ENCODE measurements at places on chromosomes 7 and 10.

GRCh38 chr7:90595801-90596670, at the start of gene CDK14:
Gene CDK14, plus strand, starts transcription at chr7:90596321. Its CDS starts 307 bp downstream, at chr7:90596628.
- DNase-seq, result no peak

GRCh38 chr7:101108961-101109360, 17.9 kb upstream of the SERPINE1 start:
- no peak for DNase-seq

GRCh38 chr10:116316503-116316902, 7.7 kb upstream of the CCDC172 start:
- DNase-seq, result peak; percentile 76

DNA sequence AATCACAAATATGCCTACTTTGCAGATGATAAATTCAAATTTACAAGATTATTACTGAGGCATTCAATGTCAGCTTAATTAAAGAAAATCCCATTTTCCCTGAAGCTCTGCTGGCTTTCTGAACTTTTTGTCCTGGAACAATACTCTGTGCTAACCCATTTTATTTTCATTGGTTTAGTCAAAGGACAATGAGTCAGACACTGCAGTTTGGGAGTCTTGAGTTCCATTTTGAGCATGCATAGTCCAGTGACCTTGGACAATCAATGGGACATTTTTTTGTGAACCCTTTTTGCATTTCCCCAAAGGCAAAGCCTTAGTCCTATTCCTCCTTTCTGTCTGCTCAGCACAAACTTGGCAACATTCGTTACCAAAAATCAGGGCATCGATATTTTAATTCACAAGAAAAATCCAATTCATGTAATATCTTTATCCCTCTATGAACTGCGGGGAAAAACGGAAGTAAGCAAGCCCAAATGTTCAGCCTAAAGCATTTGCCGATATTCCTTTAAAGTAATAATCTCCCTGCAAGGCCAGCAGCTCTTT, 339.8 kb downstream of the RNLS start:
- no peak for DNase-seq

- no peak for DNase-seq
Measured at GRCh38 chr10:6204063-6204340, 1.3 kb downstream of the PFKFB3 start.

DNA sequence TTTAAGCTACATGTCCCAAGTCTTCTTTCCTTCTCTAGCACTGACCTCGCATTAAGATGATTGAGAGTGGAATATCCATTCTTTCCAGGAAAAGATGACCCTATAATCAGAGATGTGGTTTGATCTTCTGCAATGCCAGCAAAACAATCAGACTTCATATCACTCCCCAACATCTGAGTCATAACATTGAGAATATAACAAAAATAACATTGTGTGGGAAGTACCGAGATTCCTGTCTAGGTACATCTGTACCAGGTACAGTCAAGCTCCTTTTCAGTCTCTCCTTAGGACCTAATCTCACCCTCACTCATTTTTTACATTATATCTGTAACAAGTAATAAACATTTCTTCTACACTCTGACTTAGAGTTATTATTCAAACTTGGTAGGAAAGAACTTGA, 201.6 kb downstream of the LRRTM3 start:
- no peak for DNase-seq

DNA sequence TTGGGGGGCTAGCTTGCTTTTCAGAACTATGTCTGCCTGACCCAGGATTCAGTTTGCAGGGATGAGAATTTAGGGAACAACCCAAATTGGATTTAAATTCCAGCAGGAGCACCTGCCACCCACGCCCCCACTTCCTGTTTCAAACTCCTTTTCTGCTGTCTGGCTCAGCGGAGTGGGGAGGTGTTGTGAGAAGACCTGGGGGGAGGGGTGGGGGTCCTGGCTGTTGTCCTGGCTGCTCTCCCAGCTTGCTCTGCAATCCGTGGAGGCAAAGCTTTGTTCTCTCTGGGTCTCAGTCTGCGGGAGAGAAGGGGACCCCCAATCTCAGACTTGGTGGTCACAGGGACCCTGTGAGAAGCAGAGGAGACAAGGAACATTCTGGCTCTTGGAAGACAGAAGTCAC, 799 bp downstream of the KCNK18 start:
- no peak for DNase-seq

GRCh38 chr7:137992104-137992549, 9.8 kb downstream of the CREB3L2 start:
- DNase-seq, result no peak

DNA sequence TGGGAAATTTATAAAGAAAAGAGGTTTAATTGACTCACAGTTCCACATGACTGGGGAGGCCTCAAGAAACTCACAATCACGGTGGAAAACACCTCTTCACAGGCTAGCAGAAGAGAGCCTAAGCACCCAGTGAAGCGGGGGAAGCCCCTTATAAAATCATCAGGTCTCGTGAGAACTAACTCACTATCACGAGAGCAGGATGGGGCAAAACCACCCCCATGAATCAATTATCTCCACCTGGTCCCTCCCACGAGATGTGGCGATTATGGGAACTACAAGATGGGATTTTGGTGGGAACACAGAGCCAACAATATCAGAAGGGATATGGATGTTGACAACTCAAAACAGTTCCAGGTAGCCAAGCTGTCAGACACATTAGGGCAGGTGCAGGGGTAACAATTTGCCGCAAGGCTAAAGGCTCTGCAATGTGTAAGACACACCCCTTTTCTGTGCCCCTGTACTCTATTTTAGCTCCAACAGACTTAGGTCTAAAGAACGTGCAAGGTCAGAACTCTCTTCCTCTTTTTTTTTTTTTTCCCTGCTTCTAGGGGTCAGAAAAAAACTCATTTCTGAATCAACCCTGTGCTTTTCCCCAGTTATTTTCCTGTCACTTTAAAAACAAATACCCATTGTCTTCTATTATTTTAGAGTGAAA, 30.7 kb upstream of the RBM20 start:
- DNase-seq, result no peak

DNA sequence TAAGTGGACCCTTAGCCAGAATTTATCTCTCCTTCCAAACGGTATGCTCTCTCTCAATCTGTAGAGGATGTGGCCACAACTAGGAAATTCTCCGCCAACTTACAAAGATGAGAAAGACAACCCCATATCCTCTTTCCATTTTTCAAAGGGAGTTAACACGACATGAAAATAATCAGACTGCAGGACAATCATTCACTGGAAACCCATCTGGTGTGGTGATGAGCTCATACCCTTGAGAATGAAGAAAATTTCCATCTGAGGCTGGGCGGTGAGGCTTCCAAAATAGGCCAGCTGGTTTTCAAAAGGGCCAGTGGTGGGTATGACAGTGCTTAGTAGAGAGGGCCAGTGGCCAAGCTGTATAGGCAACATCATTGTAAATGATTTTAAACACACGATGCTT, 369.6 kb downstream of the FRMD4A start:
- DNase-seq, result peak; percentile 5

GRCh38 chr10:11469575-11470391, 141.7 kb downstream of the USP6NL start:
- no peak for DNase-seq

GRCh38 chr7:121016966-121017365, 28.5 kb downstream of the CPED1 start:
- DNase-seq, result no peak

- DNase-seq, result peak; percentile 19
Measured at GRCh38 chr7:5284304-5285281, 1.9 kb downstream of the SLC29A4 start.

- no peak for DNase-seq
Measured at GRCh38 chr10:98344589-98345038, 70.4 kb downstream of the PYROXD2 start.

DNA sequence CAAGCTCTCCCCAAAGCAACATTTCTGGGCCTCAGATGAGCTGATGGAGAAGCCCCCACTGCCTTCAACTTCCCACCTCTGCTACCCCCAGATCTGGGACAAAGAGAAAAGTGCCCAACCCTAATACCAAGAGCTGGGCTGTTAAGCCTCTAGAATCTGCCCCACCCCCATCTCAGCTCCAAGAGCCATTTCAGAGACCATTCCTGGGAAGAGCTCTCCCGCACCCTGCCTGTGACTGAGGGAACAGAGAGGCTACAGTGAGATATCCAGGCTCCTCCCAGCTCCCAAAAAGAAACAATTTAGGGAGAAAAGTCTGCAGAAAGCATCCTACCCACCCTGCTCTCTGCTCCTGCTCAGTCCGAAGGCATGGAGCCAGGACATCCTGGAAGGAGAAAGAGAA, 2.5 kb upstream of the KCNH2 start:
- DNase-seq, result no peak

DNA sequence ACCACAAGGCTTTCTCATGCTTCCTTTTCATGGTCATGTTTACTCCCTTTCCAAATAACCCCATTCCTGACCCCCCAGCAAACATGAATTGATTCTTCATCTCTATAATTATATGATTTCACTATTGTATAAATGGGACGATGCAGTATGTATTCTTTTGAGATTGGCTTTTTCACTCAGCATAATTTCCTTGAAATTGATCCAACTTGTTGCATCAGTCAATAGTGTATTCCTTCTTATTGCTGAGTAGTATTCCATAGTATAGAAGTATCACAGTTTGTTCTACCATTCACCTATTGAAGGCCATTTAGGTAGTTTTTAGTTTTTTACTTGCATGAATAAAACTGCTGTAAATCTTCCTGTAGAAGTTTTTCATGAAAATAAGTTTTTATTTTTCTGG, 264.7 kb downstream of the BAMBI start:
- DNase-seq, result no peak

- no peak for DNase-seq
Measured at GRCh38 chr10:84179059-84179710, 5.6 kb downstream of the GPR15LG start.

DNA sequence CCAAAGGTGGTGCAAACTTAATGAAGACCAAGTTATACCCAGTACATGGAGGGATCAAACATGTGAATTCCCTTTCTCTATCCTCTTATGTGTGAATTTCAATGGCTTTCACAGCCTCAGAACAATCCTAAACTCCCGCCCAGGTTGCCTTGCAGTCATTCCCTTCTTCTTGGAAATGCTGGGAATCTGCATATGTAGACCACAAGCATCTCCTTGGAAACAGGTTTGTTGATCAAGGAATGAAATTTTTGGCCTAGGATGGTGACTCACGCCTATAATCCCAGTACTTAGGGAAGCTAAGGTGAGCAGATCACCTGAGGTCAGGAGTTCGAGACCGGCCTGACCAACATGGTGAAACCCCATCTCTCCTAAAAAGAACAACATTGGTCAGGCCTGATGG, 77.8 kb upstream of the ABI1 start:
- no peak for DNase-seq

DNA sequence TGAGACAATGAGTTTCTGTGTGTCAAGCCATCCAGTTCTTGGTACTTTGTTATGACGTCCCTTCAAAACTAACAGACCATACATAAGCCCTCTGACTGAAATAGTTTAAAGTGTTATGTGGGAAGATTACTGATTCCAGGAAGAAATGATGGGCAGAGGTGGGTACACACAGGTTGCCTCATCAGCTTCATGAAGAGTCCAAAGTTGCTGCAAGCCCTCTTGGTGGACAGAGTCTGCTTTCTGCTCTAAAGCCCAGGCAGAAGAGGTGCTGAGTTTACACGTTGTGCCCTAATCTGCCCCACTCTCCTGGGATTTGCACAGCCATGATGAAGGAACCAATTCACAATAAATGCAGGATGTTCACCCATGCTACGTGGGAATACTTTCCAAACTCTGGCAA, 187.4 kb downstream of the PARD3 start:
- no peak for DNase-seq
